ENCODE measurements at places on chromosomes 1 and 21. TPM values are rescaled to one million over a fixed set of nuclear protein-coding genes. Genes with fewer than 3 reads are reported as not detected.

GRCh38 chr1:193799948-193800690 is 613.7 kb upstream of the B3GALT2 start:
- DNase-seq = no peak

DNA sequence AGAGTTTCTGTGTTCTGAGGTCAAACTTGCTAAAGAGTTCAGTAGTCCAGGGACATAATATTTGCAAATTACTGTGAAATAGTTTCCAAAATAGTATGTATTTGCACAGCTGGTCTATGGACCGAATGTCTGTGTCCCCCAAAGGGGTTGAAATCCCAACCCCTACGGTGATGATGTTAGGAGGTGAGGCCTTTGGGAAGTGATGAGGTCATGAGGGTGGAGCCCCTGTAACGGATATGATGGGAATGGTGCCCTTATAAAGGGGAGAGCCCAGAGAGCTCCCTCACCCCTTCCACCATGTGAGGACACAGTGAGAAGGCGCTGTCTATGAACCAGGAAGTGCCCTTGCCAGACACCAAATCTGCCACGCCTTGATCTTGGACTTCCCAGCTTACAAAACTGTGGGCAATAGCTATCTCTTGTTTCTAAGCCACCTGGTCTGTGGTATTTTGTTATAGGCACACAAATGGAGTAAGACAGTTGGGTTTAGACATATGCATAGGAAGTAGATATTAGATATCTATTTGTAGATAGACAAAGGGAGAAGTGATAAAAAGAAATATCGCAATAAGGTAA is 21.7 kb downstream of the RNF187 start:
- DNase-seq = no peak

DNA sequence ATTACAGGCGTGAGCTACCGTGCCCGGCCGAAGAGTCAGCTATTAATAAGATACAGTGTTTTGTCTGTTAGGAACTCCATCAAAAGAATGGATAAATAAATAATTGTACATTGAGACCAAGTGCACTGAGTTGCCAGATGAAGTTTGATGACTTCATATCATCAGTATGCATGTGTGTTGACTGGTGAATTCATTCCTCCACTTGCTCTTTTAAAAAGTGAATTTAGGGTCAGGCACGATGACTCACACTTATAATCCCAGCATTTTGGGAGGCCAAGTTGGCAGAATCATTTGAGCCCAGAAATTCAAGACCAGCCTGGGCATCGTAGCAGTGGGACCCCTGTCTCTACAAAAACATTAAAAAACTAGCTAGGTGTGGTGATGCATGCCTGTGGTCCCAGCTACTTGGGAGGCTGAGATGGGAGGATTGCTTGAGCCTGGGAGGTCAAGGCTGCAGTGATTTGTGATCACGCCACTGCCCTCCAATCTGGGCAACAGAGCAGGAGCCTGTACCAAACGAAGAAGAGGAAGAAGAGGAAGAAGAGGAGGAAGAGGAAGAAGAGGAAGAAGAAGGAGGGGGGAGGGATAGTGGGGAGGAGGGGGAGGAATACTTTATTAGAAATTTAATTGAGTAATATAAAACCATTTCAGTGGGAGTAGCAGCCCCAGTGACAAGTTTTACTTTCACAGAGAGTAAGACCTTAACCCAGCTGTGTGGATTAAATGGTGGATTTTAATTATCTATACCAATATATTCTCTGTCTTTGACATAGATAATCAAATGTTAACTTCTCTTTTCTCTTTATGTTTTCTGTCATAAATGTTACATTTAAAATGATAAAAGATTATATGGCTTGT is 74.9 kb downstream of the CCDC18 start:
- DNase-seq = no peak

The ISG15 gene
- 22.3 TPM for total RNA-seq

The OPRD1 gene
- total RNA-seq = 3.9 TPM

All from neural crest cell (in vitro differentiated cells).